Activated T-cell treated with anti-CD3 and anti-CD28 coated beads, Interleukin-2, amount 50 U/mL, for 1 hour (primary cell): ENCODE measurements at places on chromosomes 7 and 10.

- peak; percentile 24 for DNase-seq
Measured at GRCh38 chr10:94403380-94404213, 1.3 kb downstream of the TBC1D12 start.

GRCh38 chr10:72744566-72744965 lies 52.6 kb downstream of the MCU start:
- DNase-seq: no peak

DNA sequence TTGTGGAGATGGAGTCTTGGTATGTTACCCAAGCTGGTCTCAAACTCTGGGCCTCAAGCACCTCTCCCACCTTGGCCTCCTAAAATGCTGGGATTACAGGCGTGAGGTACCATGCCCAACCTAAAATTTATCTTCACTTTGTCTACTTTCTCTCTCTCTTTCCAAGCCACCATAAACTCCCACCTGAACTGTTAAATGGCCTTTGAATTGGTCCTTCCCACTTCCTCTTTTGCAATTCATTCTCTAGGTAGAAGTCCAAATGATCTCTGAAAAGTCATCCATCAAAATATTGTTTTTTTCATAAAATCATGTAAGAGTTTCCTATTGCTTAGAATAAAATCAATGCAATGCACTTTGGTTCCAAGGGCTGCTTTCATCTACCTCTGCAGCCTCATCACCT lies 90.1 kb upstream of the CELF2 start:
- DNase-seq: no peak

DNA sequence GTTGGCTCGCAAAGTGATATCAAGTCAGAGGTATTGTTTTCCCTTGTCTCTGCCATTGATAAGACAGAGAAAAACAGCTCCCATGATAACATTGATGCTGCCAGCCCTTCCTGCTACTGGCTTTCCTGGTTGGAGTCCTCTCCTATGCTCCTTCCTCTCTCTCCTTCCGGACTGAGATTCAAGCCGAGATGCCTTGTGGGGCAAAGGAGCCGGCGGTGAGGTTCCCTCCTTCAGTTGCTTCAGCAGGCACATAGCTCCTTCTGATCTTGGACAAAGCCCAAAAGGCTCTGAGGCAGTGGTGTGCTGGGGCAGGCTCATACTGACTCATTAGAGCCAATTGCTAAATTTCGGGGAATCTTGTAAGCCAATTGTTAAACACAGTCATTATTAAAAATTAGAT lies 8.8 kb upstream of the ZCCHC24 start:
- no peak for DNase-seq

GRCh38 chr10:60277656-60278055 lies 112.0 kb downstream of the ANK3 start:
- DNase-seq: no peak

GRCh38 chr7:69800495-69800894 lies 202.2 kb downstream of the AUTS2 start:
- no peak for DNase-seq

GRCh38 chr7:91345449-91345848 lies 81.2 kb downstream of the FZD1 start:
- no peak for DNase-seq

- no peak for DNase-seq
Measured at GRCh38 chr7:147197006-147197405, 1080.4 kb downstream of the CNTNAP2 start.
